ENCODE measurements at places on chromosomes 2 and 18.

- no peak for DNase-seq
These were observed 296.1 kb upstream of the NT5C1B start for GRCh38 chr2:18885457-18885856.

GRCh38 chr2:106561356-106561755 is 74.2 kb downstream of the CD8B2 start:
- DNase-seq: no peak

DNA sequence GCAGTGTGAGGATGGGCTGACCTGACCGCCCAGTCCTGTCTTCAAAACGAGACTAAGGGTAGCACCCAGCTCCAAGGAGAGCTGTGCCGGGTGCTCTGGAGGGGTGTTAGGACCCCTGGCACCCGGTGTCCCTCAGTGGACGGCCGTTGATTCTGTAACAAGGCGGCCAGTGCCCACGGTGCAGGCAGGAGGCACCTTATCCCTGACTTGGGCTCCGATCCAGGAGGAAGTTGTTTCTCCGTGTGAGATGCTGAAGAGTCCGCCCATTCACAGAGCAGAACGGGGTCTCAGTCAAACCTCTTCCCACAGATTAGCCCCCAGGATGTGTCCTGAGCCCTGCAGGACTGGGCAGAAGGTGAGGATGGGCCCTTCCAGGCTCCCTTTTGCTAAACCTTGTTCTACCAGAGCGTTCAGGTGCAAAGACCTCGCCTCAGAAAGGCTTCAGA is 123.0 kb downstream of the NFATC1 start:
- no peak for DNase-seq

GRCh38 chr2:207256476-207257207 is 90.9 kb upstream of the KLF7 start:
- no peak for DNase-seq

- DNase-seq: no peak
These were observed 120.2 kb downstream of the GBX2 start for GRCh38 chr2:236047886-236048540.

DNA sequence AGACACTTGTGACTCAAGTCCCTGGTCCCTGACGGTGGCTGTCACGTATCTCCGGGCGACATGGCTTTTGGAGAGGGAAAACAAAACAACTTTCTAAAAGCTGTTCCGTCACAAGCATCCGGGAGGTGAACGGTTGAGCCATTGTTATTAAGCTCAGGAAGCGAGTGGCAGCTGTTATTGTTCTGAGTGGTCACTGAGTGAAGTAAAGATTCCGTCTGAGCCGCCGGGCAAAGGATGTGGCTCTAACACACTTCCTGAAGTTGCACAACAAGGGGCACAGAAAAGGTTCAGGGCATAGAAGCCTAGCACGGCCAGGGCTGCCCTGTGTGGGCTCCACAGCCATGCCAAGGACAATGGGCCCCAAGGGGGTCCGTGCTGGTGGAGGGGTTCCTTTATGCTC is 24.3 kb downstream of the INPP5D start:
- DNase-seq: no peak

DNA sequence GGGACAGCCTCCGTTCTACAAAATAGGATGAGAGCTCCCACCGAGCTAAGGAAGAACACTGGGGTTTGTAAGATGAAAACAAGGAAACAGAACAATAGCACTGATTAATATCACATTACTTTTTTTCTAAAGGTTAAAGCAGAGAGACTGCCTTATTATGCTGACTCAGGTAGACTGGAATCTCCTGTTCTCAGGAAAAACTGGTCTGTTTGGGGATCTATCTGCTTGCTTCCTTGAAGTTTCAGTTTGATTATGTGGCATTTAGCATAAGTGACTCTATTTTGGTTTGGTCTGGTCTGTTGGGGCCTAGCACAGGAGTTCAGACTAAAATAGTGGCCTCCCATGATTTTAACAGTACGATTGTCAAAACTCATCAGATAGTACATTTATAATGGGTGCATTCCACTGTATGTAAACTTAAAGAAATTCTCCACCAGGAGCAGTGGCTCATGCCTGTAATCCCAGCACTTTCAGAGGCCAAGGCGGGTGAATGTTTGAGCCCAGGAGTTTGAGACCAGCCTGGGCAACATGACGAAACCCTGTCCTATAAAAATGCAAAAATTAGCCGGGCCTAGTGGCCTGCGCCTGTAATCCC is 64.1 kb upstream of the NDUFV2 start:
- DNase-seq: no peak

- DNase-seq: no peak
These were observed 57.9 kb downstream of the AGFG1 start for GRCh38 chr2:227529871-227530270.

DNA sequence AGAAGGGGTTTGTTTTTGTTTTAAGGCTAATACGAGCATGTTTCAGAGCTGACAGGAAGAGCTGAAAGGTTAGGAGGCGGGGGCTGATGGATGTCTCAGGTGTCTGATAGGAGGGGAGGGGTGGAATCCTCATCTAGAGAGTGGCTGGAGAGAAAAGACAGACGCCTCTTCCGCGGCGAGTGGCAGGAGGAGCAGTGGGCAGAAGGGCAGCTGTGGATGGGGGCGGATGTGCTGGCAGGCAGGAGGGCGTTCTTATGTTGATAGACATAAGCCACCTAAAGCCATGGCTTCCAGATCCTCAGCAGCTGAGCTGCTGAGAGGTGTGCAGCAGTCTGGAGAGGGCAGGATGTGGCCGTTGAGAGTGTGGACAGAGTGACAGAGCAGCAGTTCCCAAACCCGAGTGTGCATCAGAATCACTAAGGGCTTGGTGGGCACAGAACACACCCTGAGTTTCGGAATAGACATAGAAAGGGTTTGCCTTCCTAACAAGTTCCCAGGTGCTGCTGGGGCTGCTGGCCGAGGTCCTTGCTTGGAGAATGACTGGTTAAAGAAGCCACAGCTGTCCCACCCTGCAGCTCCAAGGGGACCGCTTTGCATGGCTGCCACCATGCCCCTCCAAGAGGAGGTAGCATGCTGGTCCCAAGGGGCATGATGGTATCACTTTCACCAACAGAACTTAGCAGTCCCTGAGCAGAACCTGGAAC is 3.0 kb upstream of the ITM2C start:
- no peak for DNase-seq

- no peak for DNase-seq
These were observed 70.6 kb upstream of the CTDP1 start for GRCh38 chr18:79608999-79609461.

DNA sequence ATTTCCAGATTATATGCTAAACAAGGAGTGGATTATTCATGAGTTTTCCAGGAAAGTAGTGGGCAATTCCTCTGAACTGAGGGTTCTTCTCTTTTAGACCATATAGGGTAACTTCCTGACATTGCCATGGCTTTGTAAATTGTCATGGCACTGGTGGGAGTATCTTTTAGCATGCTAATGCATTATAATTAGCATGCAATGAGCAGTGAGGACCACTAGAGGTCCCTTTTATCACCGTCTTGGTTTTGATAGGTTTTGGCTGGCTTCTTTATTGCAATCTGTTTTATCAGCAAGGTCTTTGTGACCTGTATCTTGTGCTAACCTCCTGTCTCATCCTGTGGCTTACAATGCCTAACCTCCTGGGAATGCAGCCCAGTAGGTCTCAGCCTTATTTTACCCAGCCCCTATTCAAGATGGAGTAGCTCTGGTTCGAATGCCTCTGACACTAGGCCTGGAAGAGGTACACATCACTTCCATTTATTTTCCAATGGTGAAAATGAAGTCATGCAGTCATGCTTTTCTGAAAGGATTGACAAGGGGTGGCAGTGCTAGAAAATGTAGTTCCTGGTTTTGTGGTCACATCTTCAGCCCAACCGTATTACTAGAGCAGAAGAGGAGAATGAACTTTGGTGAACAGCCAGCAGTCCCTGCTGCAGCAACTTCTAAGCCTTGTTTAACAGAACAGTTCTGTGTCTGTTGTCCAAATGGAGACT is 26.6 kb upstream of the ITGA4 start:
- DNase-seq: no peak

GRCh38 chr2:39549718-39550464 is 112.8 kb upstream of the MAP4K3 start:
- DNase-seq: no peak

DNA sequence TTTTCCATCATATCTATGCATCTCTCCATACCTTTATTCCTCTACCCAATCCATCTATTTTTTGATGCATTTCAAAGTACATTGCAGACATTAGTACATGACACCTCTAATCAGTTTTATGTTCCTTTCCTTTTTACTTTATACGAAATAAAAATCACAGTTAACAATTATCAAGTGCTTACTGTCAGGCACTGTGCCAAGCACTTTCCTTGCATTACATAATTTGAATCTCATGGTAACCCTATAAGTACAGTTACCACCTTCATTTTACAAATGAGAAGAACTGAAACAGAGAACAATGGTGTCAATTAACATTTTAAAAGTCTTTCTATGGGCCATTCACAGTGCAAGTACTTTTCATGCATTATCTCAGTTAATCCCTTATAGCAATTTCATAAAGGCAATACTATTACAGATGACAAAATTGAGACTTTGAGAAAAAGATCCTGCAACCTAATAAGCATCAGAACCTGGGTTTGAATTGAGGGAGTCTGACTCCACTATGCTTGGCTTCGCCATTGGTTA is 544.4 kb upstream of the TNP1 start:
- no peak for DNase-seq

DNA sequence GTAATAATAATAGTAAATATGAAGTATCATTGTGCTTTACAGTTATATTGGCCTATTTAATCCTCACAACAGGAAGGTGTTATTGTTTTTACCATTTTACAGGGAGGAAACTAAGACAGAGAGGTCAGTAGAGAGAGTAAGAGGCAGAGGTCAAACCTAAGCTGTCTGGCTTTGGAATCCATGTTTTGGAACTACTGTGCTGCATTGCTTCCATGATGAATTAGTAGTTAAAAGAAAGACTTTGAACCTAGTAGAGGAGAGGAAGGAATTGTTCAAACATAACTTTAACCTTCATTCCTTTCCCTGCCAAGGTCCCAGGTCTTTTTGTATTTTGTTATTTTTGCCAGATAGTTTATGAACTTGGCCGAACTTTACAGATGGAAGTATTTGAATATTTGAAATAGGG is 80.9 kb downstream of the PHLPP1 start:
- no peak for DNase-seq

GRCh38 chr2:220263300-220263699 is 635.9 kb downstream of the SLC4A3 start:
- DNase-seq: no peak

DNA sequence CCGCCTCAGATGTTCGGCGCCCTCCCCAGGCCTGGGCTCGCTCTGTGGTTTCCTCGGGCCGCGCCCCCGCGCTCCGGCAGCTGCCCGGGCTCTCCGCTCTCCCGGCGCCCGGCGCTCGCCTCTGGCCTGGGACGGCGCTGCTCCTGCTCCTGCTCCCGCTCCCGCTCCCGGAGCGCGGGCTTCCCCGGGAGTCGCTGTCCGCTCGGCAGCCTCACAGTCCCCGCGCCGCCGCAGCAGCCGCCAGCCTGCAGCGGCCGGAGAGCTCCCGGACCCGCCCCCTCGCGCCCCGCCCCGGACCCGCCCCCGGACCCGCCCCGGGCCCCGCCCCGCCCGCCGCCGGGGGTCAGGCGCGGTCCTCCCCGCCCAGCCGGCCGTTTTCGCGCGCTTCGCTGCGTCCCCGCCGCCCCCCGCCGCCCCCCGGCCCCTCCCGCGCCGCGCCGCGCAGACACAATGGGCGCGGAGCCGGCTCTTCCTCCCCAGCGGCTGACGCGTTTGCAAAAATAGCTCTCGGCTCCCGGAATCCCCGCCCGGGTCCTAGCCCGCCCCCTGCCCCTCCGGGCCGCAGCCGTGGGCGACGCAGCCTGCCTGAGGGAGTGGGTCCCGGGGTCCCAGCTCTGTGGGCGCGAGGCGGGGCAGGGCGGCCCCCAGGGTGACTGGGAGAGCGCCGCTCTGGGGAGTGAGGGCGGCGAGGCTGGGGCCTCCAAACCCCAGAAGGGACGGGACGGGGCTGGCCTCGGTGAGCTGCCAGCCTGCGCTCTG is at the start of gene ARL4C:
Gene ARL4C, minus strand, starts transcription at position 247 of the 759 bp plus-strand sequence. CDS start 495 bp downstream, outside the sequence.
- peak; percentile 69 for DNase-seq

DNA sequence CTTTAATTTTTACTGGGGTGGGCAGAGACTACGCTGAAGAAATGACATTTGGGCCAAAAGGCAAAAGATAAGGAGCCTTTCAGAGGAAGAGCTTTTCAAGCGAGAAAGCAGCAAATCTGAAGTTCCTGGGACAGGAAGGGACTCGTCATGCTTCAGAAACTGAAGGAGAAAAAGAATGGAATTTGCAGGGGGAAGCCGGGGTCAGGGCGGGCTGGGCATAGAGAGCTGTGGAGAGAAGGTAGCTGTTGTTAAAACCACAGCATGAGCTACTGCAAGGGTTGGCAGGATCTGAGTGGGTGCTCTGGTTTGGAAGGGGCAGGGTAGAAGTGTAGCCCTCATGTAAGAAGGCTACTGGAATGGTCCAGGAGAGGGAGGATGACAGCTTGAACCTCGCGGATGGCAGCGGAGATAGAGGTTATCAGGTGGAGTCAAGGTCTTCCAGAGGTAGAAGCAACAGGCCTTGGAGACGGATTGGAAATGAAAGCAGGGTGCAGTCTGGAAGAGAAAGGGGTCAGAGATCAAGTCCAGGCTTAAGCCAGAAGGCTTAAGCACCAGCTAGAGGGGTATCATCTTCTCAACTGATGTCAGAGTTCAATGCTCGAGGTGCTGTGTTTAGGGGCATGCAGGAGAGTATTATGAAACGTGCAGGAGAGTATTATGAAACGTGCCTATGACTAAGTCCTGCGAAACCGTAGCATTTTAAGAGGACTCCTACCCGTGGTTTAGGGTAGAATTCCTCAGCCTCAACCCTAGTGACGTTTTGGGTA is 18.9 kb downstream of the ATP8B1 start:
- DNase-seq: no peak

- DNase-seq: no peak
These were observed 34.3 kb downstream of the MSH2 start for GRCh38 chr2:47437287-47437686.

GRCh38 chr2:44679584-44679983 is 261.9 kb upstream of the SIX3 start:
- DNase-seq: no peak

GRCh38 chr2:85246348-85246747 is 81.4 kb downstream of the TGOLN2 start:
- DNase-seq: no peak

DNA sequence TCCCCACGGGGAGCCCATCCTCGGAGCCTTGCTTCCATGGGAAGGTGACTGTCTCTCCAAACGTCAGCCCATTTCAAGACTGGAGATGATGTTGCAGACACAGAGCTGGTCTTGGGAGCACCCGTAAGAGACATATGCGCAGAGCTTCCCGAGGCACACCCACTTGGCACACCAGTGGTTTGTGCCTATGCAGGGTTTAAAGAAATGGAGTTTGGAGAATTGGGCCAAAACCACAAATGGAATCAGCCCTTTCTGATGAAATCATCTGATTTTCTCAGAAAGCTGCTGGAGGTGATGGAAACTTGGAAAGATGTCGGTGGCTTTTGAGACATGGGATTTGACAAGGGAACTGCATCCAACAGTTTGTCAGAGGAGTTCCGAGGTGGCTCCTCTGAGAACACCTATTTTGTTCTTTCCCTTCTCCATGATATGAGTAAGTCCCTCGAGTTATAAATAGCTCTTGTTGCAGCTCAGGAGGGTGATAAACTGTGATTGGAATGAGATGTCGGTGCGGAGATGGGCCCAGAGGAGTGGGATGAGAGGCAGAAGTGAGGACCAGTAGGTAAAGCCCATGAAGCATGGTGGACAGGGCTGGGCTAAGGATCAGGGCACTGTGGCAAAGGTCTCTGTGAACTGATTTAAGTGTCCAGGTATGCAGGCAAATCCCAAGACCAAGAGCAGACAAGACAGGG is 225.7 kb downstream of the ACKR3 start:
- DNase-seq: no peak

GRCh38 chr2:214077727-214078126 is 333.1 kb upstream of the VWC2L start:
- no peak for DNase-seq

- no peak for DNase-seq
These were observed 72.4 kb downstream of the ZAP70 start for GRCh38 chr2:97785818-97786217.
